PC-3 (cell line): ENCODE measurements at places on chromosomes 2 and 18. TPM values are rescaled to one million over a fixed set of nuclear protein-coding genes. Genes with fewer than 3 reads are reported as not detected.

CREG2 gene
- 40.0 and 67.9 TPM in 2 replicates for total RNA-seq

SOWAHC gene
- 27.4 and 41.1 TPM in 2 replicates for total RNA-seq

GRCh38 chr2:231039821-231040364 is 2.6 kb downstream of the C2orf72 start:
- no peaks in the 10 kb centered on the region for H3K4me1 ChIP-seq
- no peak overlapping the region for H3K4me3 ChIP-seq
- H3K27me3 ChIP-seq, result peaks cover 21% of the 10 kb centered on the region
- H3K27ac ChIP-seq, result no peak overlapping the region
- DNase-seq, result no peak
- H3K36me3 ChIP-seq, result no peaks in the 10 kb centered on the region

DNA sequence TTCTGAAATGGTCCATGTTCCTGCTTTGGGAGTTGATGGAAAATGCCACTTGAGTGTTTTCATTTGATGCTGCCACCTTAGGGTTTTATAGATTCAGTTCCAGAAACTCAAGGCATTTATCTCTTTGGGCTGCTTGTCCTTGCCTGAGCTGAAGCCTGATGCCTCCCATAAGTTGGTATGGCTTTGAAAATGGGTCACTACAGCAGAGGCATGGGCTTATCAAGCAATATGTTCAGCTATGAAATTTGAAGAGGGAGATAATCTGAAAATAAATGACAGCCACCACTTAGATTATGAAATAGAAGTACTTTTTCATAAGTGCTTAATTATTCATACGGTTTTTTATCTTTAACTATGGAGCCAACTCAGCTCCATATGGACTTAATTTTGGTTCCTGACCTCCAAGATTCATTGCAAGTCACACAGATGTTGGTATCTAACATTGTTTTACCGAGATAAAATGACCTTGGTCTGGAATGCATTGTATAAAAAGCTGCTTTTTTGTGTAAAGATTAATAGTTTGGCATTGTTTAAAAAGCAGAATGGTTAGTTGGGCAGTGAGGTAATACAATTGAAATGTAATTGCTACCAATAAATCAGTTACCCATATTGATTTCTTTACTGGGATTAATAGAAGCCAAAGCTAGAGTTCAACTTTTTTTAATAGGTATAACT is 4.5 kb downstream of the SLC14A1 start:
- H3K4me1 ChIP-seq, result peaks cover 20% of the 10 kb centered on the region
- H3K36me3 ChIP-seq, result no peaks in the 10 kb centered on the region
- H3K27ac ChIP-seq, result no peak overlapping the region
- no peak for DNase-seq
- H3K4me3 ChIP-seq, result no peak overlapping the region
- no peaks in the 10 kb centered on the region for H3K27me3 ChIP-seq

DNA sequence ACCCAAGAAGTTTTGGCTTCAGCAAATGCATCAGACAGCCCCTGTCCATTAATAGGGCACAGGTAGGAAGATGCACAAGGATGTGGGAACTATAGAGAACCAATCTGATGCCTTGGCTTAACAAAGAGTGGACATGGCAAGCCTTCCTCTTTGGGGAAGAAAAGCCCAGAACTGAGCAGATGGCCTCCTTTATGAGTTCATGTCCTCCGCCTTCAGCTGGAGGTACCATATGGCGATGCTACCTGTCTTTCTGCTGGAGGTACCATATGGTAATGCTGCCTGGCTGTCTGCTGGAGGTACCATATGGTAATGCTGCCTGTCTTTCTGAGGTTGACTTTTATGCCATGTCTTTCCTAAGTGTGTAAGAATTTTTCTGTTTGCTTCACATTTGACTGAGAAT is 6.0 kb downstream of the RETREG2 start:
- peaks cover 6% of the 10 kb centered on the region for H3K4me1 ChIP-seq
- H3K4me3 ChIP-seq, result no peak overlapping the region
- DNase-seq, result no peak

- H3K27me3 ChIP-seq, result no peaks in the 10 kb centered on the region
- no peak overlapping the region for H3K27ac ChIP-seq
- H3K4me1 ChIP-seq, result 0 out of 2 replicates have a peak, but pooled peaks cover 4% of the 10 kb centered on the region
- no peak overlapping the region for H3K4me3 ChIP-seq
These were observed 124.0 kb downstream of the SMAD7 start for GRCh38 chr18:48826806-48827205.

GRCh38 chr2:20977520-20978180 is 66.2 kb downstream of the APOB start:
- no peaks in the 10 kb centered on the region for H3K4me1 ChIP-seq
- H3K36me3 ChIP-seq, result no peaks in the 10 kb centered on the region
- no peaks in the 10 kb centered on the region for H3K27me3 ChIP-seq
- no peak overlapping the region for H3K4me3 ChIP-seq
- DNase-seq, result no peak
